Activated CD8-positive, alpha-beta memory T cell treated with anti-CD3 and anti-CD28 coated beads, Interleukin-2, amount 10 ng/mL, durations not matched to agents 7 days and 5 days (primary cell): ENCODE measurements at places on chromosomes 5 and 9. TPM values are rescaled to one million over a fixed set of nuclear protein-coding genes. Genes with fewer than 3 reads are reported as not detected.
A peak's percentile ranks its signal among the peaks of the same experiment; 100 is the strongest.

- no peak for DNase-seq
Observed at GRCh38 chr5:37871023-37871815, 31.4 kb upstream of the GDNF start.

SVEP1 gene
- total RNA-seq, result not detected

DNA sequence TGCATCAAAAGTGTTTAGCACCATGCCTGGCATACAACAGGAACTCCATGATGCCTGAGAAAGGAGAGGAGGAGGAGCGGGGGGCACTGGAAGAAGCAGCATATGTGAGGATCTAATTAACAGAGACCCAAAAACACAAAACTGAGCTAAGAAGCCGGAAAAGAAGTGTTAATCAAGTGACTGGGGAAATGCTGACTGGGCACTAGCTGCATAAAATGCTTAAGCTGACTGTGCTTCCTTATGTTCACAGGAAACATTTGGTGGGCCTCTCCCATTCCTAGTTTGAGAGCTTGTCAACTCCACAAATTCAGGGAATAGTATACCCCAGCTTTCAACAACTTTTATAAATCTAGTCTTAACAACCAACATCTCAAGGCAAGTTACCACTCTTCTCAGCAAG is 26.6 kb downstream of the DEPDC1B start:
- DNase-seq, result no peak

KIAA1958 gene
- total RNA-seq, result 7.1 TPM

GRCh38 chr9:38727497-38728001 is 7.6 kb upstream of the FAM240B start:
- no peak for DNase-seq

GRCh38 chr9:2220036-2220435 is 204.9 kb downstream of the SMARCA2 start:
- no peak for DNase-seq

DNA sequence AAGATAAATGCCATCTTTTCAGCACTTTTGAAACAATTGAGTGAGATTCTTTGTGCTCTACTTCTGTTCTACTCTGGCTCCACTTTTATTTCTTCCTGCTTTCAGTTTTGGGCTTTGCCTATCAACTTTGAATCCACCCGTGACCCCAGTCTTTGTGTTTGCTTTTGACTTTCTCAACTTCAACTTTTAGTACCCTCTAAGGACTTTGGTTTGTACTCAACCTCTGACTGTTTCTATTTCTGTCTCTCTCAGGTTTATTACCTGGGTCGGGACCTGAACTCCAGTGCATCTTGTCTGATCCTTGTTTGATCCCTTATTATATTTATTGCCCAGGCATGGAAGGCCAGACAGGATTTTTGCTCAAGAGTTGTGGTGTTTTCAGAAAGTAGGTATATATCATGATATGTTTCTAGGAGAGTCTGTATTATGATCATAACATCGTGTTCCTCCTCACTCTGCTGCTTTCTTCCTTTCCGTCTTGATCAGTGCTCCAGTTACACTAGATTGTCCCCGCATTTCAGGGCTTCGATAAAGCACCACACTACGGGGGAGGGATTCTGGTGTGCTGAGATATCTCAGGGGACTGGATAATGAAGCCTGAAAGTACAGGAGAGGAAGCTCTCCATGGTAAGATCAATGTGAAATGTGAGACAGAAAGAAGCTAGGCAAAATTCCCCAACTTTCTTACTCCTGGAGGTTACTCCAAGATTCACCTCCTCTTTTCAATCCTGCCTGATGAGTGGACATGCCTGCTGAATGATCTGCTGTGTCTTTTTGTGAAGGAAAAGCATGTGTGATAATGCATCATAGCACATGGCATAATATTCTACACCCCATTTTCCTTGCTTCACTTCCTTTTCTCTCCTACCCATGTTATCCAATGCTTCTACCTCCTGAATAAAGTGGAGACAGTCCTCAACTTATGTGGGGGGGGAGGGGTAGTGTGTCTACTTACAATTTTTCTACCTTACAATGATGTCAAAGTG is 155.5 kb upstream of the GRIN3A start:
- DNase-seq, result no peak

- DNase-seq, result peak; percentile 41
Observed at GRCh38 chr5:81750308-81751008, 439 bp downstream of the SSBP2 start.

DNA sequence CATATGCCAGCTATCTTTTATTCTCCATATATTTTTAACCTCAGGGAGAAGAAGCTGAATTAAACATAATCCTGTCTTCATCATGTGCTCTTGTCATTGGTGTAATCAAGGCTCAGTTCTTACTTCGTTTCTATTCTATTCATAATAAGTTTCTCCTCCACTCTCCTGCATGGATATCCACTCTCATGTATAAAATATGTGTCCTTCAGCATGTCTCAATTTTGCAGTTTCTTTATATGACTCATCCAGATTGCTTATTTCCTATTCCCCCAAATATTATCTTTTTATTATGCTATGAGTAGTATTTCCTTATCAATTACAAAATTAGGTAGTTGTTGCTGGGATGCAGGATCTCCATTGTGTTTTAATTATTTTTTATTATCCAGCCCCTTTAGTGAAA is 643.7 kb upstream of the ACO1 start:
- DNase-seq, result no peak

LECT2 gene
- not detected for total RNA-seq

GRCh38 chr9:16333691-16334090 is 536.8 kb downstream of the BNC2 start:
- no peak for DNase-seq

ARL14EPL gene
- 0.12 TPM for total RNA-seq

DNA sequence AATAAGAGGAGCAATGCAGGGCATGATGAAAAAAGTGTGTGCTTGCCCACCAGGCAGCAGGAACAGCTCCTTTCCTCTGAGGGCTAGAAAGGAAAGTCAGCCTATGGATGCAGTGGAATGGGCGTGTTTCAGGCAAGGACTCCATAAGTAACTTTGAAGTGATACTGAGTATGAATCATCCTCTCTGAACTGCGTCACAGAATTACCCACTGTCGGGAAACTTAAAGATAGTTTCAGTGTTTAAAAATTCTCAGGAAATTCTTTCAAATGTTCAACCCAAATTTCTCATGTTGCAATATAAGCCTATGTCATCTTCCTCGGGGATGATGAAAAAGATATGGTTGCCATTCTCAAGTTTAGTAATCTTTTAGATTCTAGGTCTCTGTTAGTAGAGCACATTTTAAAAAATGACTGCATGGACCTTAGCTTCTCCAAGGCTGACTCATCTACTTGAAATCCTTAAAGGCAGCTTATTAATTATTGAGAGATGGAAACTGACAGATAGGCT is 27.7 kb downstream of the PTCD2 start:
- DNase-seq, result no peak

GRCh38 chr9:10268531-10269485 is 344.0 kb downstream of the PTPRD start:
- no peak for DNase-seq

GRCh38 chr5:169850409-169850808 is 129.9 kb downstream of the INSYN2B start:
- no peak for DNase-seq

- DNase-seq, result no peak
Observed at GRCh38 chr5:10527281-10527950, 36.5 kb upstream of the ANKRD33B start.

DNA sequence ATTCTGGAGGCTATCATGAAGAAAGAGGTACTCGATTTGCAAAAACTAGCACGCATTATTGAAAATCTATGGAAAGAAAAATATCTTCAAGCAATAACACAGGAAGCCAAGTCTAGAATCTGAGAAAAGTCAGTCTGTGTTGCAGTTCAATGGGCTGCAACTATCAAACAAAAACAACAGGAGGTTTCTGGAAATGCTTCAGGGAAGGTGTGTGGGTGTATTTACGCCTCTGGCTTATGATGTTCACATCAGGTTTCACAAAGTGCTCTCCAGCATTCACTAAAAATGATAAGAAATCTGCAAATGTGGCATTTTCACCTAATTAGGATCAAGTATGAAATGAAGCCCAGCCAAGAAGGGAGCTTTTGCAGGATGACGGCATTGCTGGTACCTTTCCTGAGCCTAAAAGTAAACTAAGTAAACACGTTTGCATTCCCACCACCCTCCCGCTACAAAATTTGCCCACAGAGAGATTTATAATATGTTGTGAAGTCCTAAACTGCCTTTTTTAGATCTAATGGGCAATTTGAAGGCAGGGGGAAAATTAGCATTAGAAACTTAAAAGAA is 146.4 kb downstream of the GABRB2 start:
- no peak for DNase-seq

DNA sequence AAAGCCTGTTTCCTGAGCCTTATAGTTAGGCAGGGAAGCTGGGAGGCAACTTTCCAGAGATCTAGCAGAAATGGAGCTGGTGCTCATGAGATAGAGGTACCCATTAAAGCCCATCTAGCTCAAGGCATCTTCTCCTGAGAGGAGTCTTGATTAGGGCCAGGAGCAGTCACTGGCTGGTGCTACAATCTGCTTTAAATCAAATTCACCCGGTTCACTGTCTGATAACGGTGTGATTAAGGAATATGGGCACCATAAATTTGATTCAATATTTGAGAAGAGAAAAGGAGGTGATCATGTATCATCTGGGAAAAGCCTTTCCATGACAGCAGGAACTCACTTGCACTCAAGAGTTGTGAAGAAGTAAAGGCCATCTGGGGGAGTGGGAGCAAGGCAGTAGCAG is 23.9 kb upstream of the NR5A1 start:
- peak; percentile 4 for DNase-seq

- DNase-seq, result no peak
Observed at GRCh38 chr5:55535199-55535905, 588 bp upstream of the PLPP1 start.

- DNase-seq, result no peak
Observed at GRCh38 chr5:11679676-11680075, 224.6 kb downstream of the CTNND2 start.

LRRC19 gene
- not detected for total RNA-seq

DNA sequence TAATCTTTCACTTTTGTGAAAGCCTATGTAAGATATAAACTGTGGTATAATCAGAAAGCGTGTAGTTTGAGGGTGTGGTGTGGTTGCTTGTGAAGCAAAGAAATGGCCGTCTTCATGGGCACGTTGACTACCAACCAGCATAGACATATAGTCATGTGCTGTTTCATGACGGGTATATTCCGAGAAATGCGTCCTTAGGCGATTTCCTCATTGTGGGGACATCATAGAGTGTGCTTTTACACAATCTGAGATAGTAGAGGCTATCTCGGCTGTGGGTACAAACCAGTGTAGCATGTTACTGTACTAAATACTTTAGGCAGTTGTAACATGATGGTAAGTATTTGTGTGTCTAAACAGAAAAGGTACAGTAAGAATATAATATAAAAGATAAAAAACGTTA is 79.7 kb upstream of the LRRC70 start:
- DNase-seq, result no peak

- peak; percentile 52 for DNase-seq
Observed at GRCh38 chr5:66713998-66714397, 117.8 kb downstream of the MAST4 start.

GRCh38 chr5:140293091-140293848 is 9.6 kb downstream of the PFDN1 start:
- no peak for DNase-seq

PAEP gene
- not detected for total RNA-seq

GRCh38 chr9:125747053-125747764 is at the start of gene PBX3:
Gene PBX3 (plus strand): TSS chr9:125747373.
- DNase-seq, result peak; percentile 52

- no peak for DNase-seq
Observed at GRCh38 chr5:143716881-143717280, 95.1 kb upstream of the HMHB1 start.

DNA sequence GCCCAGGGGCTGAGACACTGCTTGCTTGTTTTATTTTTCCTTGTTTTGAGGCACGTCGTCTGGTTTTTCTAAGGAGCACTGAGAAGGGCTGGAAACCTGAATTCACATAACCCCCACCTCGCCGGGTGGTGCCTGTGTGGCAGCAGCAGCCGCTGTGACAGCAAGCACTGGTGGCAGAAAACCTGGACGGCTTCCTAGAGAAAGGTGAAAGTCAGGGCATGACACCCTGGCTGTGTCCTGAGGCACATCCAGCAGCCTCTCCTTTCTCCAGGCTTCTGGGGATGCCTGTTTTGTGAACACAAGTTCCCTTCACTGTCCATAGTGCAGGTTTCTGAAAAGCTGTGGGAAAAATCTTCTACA is 29.2 kb downstream of the MRPL36 start:
- DNase-seq, result no peak

GRCh38 chr9:131669269-131670157 is 70.4 kb downstream of the RAPGEF1 start:
- peak; percentile 61 for DNase-seq

GRCh38 chr5:124395926-124396325 is 350.5 kb downstream of the ZNF608 start:
- no peak for DNase-seq

HSD17B3 gene
- total RNA-seq, result 0.21 TPM

GRCh38 chr9:85554349-85554748 is 187.4 kb downstream of the AGTPBP1 start:
- no peak for DNase-seq

DNA sequence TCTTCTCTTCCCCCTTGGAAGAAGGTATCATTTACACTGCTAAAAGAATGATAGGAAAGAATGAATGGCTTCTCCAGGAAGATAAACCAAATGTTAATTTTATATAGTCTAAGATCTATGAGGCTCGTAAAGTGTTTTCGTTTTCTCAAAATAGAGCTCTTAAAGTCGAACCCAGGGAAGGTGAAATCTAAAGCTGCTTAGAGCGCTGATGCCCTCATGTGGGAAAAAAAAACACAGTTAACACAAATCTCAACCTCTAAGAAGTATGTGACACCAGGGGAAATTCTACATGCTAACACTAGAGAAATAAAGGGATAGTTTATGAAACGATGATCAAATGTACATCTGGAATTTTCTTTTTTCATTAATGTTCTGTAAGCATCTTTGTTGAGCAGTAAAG is 257.9 kb downstream of the RASEF start:
- no peak for DNase-seq

DNA sequence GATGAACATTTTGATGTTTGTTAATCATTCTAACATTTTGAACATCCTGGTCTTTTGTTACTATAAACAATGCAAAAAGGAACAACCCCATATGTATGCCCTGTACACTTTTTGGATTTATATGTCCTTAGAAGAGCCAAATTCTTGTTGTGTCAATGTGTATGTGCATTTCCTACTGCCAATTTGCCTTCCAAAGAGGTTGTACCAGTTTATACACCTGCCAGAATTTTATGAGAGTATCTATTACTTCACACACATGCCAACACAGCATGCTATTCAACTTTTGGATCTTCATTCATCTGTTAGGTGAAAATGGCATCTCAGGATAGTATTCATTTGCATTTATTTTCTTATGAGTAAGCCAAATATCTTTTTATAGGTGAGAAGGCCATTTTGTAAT is 162.0 kb upstream of the SEMA6A start:
- DNase-seq, result no peak

DNA sequence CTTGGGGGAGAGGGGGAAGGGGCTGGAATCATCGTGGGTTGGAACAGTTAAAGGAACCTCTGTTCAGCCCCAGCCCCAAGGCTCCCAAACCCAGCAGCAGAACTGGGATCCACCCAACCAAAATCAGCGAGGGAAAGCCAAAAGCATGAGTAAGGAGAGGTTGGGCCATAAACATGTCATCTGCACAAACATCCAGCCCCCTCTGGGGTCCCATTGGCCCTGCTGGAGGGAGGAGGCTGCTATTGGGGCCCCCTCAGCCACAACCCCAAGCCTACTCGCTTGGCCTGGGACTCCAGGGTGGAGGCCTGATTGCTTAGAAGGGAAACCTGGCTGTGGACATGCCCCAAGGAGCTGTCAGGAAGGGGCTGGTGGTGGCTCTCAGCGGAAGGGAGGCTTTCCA is 154.9 kb downstream of the FGF18 start:
- DNase-seq, result no peak

HRCT1 gene
- total RNA-seq, result not detected
